ENCODE measurements at places on chromosomes 7 and 10.

DNA sequence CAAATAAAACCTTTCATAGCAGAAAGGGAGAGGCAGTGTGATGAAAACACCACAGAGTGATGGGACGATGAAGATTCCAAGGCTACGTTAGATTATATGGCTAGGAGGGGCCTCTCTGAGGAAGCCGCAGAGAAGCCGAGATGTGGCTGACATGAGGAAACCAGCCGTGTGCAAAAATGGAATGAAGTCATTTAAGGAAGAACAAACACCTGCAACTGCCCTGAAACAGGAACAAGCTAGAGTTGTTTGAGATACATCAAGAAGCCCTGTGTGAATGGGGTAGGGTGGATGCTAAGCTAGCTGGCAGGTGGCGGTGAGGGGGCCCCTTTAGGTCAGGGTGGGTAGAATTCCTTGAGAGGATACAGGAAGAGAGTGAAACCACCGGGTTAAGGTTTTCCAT is 129.5 kb downstream of the KLF6 start:
- no peak for ATAC-seq

- ATAC-seq: no peak
These were observed 37.0 kb downstream of the ADAP1 start for GRCh38 chr7:917255-918117.

DNA sequence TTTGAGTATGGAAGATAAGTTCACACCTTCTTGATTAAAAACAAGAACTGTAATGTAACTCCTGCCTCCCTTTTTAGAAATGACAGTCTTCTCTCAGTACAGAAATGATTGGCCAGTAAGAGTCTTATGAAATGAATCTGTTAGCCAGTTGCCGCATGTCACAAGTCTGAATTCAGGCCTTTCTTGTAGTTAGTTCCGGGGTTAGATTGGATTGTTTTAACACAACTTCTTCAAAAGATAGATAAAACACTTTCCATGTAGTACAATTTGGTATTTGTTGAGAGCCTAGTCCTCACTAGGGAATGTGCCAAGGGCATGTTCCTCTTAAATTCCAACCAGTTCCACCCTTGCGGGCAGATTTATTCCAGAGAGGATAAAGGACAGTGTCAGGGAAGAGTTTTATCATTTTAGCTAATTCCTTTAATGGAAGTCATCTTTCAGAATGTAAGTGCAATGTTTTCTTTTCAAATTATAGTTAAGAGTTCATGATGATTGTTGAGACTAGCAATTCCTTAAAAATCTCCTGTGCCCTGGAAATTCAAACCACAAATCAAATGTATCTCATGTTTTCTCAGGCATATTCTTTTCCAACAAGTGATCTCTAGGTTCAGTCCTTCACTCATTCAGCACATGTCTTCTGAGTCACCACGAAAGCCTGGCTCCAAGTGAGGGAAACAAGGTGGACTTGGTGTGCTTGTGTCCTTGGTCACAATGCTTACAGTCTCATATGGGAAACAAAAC is 4.1 kb downstream of the FHIP2A start:
- ATAC-seq: peak; percentile 45

GRCh38 chr10:78904196-78904595 is 164.6 kb upstream of the ZMIZ1 start:
- no peak for ATAC-seq

- ATAC-seq: no peak
These were observed 13.8 kb downstream of the BAIAP2L1 start for GRCh38 chr7:98387131-98387530.

- ATAC-seq: no peak
These were observed 65.4 kb upstream of the DNAJB6 start for GRCh38 chr7:157271315-157271990.

GRCh38 chr7:11934796-11935195 is 102.8 kb upstream of the THSD7A start:
- ATAC-seq: no peak

GRCh38 chr7:30308389-30308788 is 24.0 kb downstream of the ZNRF2 start:
- peak; percentile 68 for ATAC-seq

DNA sequence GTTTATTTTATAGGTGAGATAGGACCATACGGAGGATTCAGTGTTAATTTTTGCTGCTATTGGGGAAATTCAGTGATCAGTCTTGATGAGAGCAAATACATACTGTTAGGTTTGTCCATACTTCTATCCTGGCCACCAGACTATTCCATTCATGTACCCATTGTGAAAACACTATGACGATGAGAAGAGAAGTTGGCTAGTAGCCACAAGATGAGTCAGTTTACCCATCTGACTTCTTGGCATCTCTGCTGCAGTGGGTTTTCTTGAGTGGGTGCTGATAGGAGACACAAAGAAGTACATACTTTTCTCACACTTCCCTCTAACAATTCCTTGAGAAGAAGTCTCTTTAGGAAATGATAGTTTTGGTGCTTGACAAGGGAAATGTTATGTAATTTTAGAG is 133.1 kb downstream of the TFPI2 start:
- no peak for ATAC-seq

GRCh38 chr10:132556994-132557441 is 19.4 kb downstream of the INPP5A start:
- no peak for ATAC-seq

- no peak for ATAC-seq
These were observed 149.8 kb upstream of the PRKCQ start for GRCh38 chr10:6729861-6730344.

- no peak for ATAC-seq
These were observed 777.4 kb downstream of the SORCS1 start for GRCh38 chr10:106387063-106387462.

DNA sequence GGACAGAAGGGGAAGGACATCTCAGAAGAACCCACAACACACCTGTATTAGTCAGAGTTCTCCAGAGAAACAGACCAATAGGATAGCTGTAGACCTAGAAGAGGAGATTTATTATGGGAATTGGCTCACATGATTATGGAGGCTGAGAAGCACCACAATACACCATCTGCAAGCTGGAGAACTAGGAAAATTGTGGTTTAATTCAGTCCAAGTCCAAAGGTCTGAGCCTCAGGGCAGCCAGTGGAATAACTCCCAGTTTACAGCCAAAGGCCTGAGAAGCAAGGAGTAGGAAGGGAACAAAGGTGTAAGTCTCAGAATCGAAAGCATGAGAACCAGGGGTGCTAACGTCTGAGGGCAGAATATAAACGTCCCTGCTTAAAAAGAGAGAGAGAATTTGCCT is 99.6 kb upstream of the AUTS2 start:
- ATAC-seq: no peak

DNA sequence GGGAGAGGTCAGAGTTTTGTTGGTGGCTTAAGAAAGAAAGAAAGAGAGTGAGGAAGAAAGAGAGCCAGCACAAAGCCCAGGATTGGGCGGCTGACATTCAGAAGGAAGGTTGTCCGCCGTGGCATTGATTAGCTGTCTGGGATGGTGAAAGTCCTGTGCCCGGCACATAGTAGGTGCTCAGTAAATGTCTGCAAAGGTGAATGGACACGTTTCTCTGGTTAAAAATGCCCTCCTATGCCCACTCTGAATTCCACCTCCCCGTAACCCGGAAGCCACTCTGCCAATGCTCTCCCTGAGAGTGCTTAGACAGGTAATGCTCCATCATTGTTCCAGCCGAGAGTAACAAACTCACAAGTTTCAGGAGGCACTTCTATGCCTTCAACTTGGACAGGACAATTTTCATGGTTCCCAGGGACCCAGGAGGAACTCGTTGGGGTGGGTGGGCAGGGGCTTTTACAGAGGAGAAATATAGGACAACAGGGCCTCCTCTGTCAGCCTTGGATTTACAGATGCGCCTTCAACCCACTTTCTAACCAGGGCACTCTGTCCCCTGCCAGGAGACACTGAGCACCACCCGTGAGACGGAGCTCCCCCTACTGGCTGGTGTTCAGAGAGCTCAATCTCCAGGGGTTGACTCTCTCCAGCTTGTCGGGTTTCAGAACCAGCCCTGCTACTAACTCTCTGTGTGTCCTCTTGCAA is 411.5 kb upstream of the ZMIZ1 start:
- ATAC-seq: peak; percentile 53

DNA sequence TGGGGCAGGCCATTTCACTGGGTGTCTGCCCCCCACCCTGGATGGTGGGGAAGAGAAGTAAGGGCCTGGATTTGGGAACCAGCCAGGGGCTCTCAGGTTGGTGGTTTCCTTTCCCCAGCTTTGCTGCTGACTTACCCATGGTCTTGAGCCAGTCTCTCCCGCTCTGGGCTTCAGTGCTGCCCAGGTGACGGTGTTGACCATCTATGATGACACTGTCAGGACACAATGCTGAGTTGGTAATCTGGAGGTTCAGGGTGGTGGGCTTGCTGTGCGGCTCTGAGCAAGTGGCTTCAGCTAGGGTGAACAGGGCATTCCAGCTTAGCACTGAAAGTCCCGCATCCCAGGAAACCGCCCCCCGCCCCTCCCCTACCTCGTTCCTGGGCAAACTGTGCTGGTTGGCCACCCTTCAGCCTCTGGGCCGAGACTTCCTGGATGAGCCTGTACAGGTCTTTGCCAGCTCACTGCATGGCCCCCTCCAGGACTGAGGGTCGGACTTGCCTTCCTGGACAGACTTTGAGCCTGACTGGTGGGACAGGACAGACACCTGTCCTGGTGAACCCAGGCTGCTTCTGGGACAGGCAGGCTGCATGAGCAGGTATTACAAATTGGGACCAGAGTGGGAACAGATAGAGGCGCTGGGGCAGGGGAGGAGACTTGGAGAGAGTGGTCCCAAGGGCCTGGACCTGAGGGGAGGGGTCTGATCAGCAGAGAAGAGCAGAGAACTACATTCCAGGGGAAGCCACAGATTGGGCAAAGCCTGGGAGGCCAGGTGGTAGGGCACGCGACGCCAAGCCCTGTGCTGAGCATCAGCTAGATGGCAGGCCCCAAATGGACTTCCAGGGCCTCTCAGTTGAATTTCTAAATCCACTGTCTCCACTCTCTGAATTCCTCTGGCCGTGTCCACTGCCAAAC is 19.9 kb upstream of the ZMIZ1 start:
- ATAC-seq: no peak

- no peak for ATAC-seq
These were observed 91.3 kb upstream of the ABI1 start for GRCh38 chr10:26952094-26952493.

Measured in activated CD4-positive, CD25-positive, alpha-beta regulatory T cell treated with anti-CD3 and anti-CD28 coated beads, Interleukin-2, amount 50 U/mL, for 24 hours (primary cell).